ENCODE measurements at places on chromosomes 12 and 14. TPM values are rescaled to one million over a fixed set of nuclear protein-coding genes. Genes with fewer than 3 reads are reported as not detected.

The CLEC4A gene
- not detected for total RNA-seq

The C14orf39 gene
- total RNA-seq: 0.56 TPM

The PPP4R4 gene
- total RNA-seq: 16.2 TPM

The NDUFA12 gene
- 152 TPM for total RNA-seq

The SYT10 gene
- not detected for total RNA-seq

The TAS2R7 gene
- total RNA-seq: 1.1 TPM

The RCOR1 gene
- total RNA-seq: 9.4 TPM

The FERMT2 gene
- total RNA-seq: 98.5 TPM

The KCNJ8 gene
- total RNA-seq: 21.6 TPM

The KLRC4 gene
- not detected for total RNA-seq

The STYK1 gene
- not detected for total RNA-seq

The CLEC4C gene
- total RNA-seq: not detected

The ITGB7 gene
- 3.2 TPM for total RNA-seq

The FSCB gene
- 1.5 TPM for total RNA-seq

DNA sequence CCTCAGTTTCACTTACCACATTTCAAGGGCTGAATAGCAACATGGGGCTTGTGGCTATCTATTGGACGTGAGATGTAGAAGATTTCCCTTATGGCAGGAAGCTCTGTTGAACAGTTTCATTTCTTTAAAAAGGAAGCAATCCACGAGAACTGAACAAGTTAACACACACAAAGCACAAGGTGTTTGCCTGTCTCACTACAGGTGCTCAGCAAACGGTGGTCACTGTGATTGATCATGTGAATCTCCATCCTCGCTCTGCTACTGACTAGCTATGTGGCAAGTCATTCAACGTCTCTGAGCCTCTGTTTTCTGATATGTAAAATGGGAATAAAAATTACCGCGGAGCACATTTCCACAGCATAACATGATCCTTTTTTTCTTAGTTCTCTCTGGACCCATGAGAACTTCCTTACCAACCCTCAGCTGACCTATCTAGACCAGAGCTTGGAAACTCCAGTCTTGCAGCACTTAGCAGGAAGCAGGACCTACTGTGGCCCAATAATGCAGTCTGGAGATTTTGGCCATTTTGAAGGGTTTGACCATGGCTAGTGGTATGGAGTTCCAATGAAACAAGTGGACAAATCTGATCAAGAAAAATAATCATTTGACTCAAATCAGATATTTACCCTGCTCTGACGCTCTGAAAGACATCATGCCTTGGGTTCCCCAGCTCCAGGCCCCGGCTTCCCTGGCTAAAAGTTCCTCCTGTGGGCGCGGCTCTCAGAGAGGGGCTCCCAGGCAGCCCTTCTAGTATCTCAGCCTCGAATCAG lies 278.8 kb downstream of the ZFP36L1 start:
- DNase-seq: no peak

- no peak for DNase-seq
Observed at GRCh38 chr12:112627851-112628250, 163.7 kb upstream of the RPH3A start.

- DNase-seq: peak; percentile 17
Observed at GRCh38 chr12:138898-139534, 72.4 kb downstream of the IQSEC3 start.

DNA sequence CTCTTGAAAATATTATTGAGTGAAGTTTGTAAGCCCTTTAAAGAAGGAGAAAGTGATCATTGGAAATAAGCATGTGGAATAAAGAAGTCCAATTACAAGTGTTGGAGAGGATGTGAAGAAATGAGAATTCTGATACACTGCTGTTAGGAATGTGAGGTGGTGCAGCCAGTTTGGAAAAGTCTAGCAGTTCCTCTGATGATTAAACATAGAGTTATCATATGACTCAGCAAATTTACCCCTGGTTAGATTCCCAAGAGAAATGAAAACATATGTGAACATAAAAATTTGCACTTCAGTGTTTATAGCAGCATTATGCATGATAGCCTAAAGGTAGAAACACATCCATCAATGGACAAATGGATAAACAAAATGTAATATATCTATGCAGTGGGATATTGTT lies 319.9 kb downstream of the AEBP2 start:
- DNase-seq: no peak

GRCh38 chr12:105324704-105325103 lies 5.8 kb upstream of the C12orf75 start:
- no peak for DNase-seq

GRCh38 chr14:99185436-99186068 lies 86.4 kb downstream of the BCL11B start:
- no peak for DNase-seq

DNA sequence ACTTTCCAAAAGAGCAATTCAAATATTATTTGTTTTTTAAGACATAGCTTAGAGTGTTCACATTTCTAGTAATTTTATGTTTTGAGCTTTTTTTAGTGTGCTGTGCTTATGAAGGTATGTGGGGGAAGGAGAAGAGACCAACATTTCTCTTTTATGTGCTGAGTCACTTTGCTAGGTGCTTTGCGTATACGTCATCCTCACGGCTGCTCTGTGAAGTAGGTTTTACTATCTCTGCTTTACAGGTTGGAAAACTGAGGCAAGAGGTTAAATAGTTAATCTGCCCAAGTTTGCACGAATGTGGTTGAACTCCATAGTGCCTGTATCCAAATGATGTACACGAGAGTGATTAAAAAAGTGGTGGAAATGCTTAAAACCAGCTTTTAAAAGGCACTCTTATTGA lies 75.9 kb downstream of the AEBP2 start:
- no peak for DNase-seq

DNA sequence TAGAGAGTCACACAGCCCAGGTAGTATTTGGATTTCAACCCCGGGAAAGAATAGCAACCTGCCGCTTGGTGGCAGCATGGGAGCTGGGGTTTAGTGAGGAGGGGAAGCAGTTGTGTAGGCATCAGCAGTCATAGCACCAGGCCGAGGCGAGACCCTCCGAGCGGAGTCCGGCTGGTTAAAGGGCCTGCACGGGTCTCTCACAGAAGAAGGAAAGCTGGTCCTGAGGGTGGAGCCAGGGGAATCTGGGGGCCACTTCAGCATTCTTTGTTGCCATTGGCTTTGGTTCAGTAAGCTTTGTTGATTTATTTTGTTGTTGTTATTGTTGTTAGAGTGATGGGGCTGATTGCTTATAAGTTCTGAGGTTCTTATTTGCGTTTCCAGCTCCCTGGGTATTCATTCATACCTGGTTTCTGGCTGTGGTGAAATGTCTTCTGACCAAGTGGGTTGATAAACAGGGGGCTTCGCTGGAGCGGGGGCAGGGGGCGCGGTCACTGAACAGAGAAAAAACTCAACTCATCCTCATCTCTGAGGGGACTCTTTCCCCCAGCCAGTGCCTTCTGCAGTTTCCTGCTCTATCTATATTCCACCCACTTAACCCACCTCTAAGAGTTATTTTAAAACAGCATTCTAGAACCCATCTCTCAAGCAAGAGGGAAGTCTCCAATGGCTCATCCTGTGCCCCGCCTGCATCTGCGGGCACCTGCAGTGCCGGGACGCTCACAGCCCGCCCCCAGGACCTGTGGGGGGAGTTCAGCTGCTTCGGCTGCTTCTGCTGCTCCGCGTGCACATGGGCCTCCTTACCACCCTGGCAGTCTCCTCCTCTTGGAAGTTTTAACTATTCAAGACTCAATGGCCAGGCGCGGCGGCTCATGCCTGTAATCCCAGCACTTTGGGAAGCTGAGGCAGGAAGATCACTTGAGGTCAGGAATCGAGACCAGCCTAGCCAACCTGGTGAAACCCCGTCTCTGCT lies 11.6 kb downstream of the CKB start:
- DNase-seq: no peak

DNA sequence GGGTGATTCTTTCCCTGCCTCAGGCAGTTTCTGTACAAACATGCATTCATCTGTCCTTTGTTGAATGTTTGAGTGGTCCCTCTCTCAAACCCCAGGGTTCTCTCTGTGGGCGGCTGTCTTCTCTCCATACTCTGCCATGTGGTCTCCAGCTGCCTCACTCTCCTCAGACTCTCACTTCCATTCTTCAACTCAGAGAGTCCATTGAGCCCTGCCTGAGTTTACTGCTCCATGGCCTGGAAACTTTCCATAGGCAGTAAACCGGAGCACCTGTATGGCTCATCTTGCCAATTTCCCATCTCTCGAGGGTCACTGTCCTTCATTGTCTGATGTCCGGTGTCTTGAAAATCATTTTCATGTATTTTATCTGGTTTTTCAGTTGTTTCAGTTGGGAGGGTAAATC lies 11.3 kb downstream of the C14orf132 start:
- no peak for DNase-seq

- DNase-seq: no peak
Observed at GRCh38 chr12:45655186-45655585, 74.3 kb upstream of the ARID2 start.

DNA sequence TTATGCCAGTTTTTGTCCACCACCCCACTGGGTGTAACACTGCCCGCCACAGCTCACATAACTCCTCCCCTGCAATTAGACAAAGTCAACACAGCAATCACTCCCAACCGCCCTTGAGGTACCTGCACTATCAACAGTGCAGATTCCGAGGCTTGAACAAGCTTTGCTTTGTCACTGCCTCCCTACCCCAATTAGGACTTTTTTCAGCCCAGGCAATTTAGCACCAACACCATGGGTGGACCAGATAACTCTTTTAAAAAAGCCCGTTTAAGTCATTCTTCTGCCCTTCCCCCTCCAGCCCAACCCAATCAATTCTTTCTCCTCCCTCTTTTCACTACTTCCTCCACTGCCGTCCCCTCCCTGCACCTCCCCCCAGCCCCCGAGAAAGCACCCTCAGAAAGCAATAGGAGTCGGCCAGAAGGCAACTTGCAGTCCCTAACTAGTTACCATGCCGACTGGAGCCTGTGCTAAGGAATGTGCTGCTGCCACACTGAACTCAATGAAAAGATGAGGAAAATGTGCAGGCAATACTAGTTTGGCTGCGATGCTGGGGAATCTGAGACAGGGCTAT lies 45.7 kb upstream of the OTX2 start:
- DNase-seq: no peak

DNA sequence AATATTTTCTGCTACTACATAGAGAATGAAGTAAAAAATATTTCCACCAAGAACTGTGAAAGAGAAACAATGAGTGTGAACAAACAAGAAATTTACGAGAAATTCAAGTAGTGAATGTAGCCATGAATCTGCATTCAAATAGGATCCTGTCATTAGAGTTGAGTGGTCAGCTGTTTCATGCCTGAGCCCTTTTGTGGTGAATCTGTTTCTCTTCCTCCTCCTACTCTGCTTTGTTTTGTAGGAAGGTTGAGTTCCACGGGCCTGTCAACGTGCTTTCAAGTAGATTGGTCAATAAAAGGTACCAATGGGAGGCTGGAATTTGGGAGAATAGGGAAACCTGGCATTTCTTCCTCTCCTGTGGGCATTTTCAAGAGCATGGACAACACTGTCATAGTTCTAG lies 1749.6 kb upstream of the FLRT2 start:
- no peak for DNase-seq

DNA sequence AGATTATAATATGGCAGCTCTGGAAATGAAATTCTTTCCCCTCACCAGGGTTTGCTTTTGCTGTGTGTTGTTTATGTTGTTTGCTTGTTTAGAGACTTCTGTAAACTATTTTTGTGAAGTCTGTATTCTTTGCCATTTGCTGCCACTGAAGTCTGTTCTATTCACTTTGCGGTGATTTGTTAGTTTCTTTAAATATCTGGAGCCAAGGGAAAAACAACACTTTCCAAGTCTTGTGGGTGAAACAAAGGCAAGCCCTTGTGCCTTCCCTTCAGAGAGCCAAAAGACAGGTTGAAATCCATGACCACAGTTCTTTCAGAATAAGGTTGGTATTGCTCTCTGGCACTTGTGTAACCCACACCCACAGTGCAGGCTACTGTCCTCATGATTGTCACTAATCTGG lies 59.5 kb upstream of the RNU6-7 start:
- DNase-seq: no peak

DNA sequence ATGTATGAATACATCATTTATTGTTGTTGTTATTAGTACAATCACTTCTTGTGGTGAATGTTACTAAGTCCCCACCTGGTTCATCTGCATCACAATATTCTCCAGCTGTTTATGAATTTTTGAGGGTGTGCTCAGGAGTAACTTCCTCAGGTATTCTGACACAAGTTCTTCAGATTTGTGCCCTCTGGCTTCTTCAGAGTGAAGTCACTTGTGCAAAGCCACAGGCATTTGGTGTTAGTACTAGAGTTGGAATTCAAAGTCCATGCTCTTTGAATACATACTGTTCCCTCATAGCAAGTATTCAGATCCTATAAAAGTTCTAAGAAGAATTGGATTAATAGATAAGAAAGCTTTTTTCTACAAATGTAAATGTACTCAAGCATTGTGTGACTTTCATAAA lies 150.3 kb upstream of the AVPR1A start:
- no peak for DNase-seq

DNA sequence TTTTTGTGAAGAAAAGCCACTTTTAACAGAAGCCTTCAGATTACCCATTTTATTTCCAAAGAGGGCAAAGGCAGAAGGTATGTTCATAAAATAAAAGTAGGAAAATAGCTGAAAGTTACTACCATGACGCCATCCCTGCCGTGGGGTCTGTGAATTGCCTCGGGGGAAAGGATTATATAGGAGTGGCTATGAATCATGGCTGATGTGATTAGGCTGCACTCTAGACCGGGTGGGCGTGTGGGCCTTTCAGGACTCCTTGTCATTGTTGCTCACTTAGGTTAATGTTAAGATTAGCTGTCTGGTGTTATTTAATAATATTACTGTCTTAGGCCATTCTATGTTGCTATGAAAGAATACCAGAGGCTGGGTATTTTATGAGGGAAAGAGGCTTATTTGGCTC lies 195.5 kb downstream of the EGLN3 start:
- DNase-seq: no peak

GRCh38 chr12:23906329-23906728 lies 43.1 kb downstream of the SOX5 start:
- DNase-seq: no peak
